ENCODE measurements at places on chromosomes 2 and 18.

- no peak for DNase-seq
Observed at GRCh38 chr2:177519534-177520115, 127.1 kb downstream of the AGPS start.

GRCh38 chr18:48007955-48008701 lies 77.7 kb upstream of the SMAD2 start:
- DNase-seq = peak; percentile 76

GRCh38 chr2:214574084-214574781 lies 163.4 kb downstream of the VWC2L start:
- no peak for DNase-seq

DNA sequence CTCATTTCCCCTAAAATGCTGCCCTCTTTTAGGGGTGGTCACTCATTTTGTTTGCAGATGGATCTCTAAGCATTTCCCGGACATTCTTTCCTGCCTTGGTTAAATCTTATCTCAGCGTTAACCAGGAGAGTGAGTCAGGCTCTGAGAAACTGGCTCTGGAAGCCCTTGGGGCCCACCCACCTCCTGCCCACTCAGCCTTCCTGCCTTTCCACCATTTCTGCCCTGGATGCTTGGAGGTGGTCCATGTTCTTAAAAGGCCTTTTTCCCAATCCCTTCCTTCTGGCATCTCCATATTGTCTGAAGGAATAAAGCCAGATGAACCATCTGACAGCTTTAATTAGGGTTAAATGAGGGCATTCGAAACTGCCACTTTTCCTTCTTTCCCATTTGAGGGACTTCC lies 9.5 kb downstream of the HK2 start:
- peak; percentile 73 for DNase-seq

DNA sequence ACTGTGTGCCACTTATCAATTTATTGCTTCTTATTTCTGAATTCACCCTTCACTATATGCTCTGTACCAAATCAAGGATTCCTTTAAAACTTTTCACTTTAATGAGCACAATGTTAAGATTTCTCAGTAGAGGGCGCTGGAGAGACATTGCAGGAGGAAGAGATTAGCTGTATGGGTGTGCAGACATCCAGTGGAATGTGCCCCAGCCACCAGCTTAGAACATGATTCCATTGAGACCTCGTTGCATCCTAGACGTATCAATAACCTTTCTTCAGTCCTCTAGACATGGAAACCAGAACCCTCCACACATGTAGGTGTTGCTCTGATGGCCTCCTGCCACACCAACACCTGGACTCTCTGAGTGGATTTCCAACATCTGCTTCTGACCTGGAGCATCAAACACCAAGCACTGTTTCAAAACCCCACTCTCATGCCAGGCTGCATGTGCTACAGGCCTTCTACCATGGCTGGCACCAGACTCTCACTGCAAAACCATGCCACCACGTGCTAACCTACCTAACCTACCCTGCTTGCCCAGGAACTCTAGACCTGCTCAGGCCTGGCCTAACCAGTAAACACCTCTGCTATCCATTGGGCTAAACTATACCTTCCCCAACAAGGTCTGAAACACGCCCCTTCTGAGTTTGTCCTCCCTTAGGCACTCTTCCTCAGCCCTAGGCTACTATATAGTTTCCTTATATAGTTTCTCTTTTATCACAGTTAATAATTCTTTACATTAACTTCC lies 633.2 kb upstream of the PKDCC start:
- DNase-seq = peak; percentile 59

GRCh38 chr2:238716171-238716570 lies 131.7 kb upstream of the TWIST2 start:
- no peak for DNase-seq

- DNase-seq = peak; percentile 56
Observed at GRCh38 chr2:101295895-101296294, 12.6 kb downstream of the RNF149 start.

DNA sequence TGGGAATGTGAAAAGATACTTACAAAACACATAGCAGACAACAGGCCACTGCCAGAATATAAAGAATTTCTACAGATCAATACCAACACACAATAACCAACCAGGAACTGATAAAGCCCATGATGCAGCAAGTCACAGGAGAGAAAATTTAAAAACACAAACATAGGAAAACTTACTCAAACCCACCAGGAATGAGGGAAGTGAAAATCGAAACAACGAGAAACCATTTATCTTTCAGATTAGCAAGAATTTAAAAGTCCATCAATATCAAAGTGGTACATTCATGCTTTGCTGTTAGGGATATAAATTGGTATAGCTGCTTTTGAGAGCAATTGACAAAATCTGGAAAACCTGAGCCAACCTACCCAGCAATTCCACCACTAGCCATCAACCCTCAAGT lies 27.6 kb downstream of the B4GALT6 start:
- DNase-seq = no peak

GRCh38 chr18:48066225-48066652 lies 135.8 kb upstream of the SMAD2 start:
- DNase-seq = no peak

- DNase-seq = no peak
Observed at GRCh38 chr2:11571170-11571569, 37.3 kb downstream of the GREB1 start.

- DNase-seq = no peak
Observed at GRCh38 chr2:98663511-98664090, 55.2 kb downstream of the UNC50 start.

DNA sequence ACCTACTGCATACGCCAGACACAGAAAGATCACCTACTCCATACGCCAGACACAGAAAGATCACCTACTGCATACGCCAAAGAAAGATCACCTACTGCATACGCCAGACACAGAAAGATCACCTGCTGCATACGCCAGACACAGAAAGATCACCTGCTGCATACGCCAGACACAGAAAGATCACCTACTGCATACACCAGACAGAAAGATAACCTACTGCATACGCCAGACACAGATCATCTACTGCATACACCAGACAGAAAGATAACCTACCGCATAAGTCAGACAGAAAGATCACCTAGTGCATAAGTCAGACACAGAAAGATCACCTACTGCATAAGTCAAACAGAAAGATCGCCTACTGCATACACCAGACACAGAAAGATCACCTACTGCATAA lies 25.8 kb downstream of the COA5 start:
- DNase-seq = no peak

GRCh38 chr18:43879415-43879814 lies 602.1 kb upstream of the SYT4 start:
- no peak for DNase-seq

DNA sequence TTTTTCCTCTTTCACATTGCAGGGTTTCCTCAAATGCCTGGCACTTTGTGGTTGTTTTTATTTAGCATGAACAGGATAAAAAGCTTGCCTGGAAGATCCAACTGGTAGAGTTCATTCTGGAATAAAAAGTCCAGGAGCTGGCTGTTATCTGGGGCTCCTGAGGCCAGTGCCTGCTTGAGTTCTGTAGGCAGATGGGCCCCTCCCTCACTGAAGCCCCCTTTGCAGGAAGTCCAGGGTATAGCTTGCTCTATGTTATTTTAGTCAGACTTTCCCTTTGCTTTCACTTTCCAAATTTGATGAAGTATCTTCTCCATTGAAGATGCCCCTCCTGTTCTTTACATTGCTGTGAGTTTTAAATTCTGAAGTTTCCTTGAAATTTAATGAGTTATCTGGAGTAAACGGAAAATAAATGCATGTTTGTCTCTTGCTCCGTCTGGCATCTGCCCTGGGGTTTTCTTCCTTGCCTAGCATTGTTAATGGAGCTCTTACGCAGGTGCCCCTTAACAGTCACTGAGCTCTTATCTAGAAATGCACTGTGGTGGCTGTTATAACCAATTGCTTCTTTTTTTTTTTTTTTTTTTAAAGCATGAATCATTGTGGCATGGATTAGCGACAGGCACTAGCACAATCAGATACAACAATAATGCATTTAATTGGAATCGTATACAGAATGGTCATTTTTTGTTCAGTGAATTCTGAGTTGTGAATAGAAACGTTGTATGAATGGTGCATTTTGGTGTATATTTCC lies 27.0 kb upstream of the LPIN1 start:
- no peak for DNase-seq

DNA sequence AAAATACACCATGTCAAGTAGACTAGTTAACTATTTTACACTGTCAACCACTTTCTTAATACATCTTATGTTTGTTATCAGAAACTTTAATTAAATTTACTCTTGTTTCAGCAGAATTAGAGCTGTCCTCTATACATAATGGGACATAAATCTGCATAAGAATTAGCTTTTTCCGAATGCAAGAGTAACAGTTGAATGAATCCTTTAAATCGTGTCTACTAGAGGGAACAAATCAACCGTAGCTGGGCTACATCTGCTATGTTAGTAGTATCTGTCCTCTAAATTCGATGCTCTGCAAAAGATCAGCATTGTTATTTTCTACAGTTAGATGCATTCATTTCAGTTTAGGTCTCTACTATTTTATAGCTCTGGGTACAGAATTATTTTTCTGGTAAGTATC lies 1090.6 kb downstream of the DPP10 start:
- DNase-seq = no peak

Data from adipocyte (in vitro differentiated cells).